ENCODE measurements at places on chromosomes 5 and 9. TPM values are rescaled to one million over a fixed set of nuclear protein-coding genes. Genes with fewer than 3 reads are reported as not detected.

CCDC187 gene
- total RNA-seq: not detected

DNA sequence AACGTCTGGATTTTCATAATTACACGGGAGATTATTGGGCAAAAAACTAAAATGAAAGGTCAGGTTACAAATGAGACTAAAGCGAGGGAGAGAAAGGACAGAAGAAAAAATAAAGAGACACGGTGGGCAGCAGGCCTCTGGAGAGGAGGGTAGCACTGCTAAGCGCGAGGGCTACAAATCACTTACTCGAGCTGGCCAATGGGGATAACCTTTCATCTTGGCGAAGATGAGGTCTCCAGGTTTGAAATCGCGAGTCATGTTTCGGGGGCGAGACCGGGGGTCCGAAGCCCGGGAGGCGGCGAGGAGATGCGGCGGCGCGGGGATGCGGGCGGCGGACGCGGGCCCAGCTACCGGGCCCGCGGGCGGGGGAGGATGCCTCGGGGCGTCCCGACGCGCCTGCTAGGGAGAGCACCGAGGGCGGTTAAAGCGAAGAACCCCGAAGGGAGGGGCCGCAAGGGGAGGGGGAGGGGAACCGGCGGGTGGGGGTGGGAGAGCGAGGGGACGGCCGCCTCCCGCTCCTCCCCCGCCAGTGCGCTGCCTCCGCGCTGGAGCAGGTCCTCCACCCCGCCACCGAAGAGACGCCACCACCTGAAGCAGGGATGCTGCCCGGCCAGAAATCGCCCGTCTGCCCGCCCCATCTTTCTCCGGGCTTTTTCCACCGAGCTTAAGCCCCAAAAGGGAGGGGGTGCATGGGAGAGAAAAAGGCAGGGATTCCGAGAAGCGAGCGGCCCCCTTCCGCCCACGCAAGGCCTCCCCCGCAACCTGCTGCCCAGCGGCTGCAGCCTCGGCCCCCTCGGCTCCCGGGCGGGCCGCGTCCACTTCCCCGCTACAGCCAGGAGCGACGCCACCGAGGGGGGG, 610 bp downstream of the PSIP1 start:
- H3K27ac ChIP-seq: peak overlapping the region; percentile 93
- DNase-seq: peak; percentile 88
- peaks cover 35% of the 10 kb centered on the region for H3K36me3 ChIP-seq
- peaks cover 41% of the 10 kb centered on the region for H3K4me1 ChIP-seq
- H3K4me3 ChIP-seq: peak overlapping the region; percentile 87
- peaks cover 3% of the 10 kb centered on the region for H3K27me3 ChIP-seq

- no peak for DNase-seq
- no peaks in the 10 kb centered on the region for H3K4me1 ChIP-seq
- no peaks in the 10 kb centered on the region for H3K36me3 ChIP-seq
- no peak overlapping the region for H3K27ac ChIP-seq
These were observed 107.6 kb downstream of the MUSK start for GRCh38 chr9:110776221-110776620.

HBEGF gene
- total RNA-seq: 21.9 TPM

GRCh38 chr5:135750506-135750905, 84.0 kb upstream of the SLC25A48 start:
- DNase-seq: no peak
- no peaks in the 10 kb centered on the region for H3K36me3 ChIP-seq
- no peak overlapping the region for H3K4me3 ChIP-seq
- H3K27ac ChIP-seq: no peak overlapping the region

SLC6A3 gene
- not detected for total RNA-seq

- peaks cover 5% of the 10 kb centered on the region for H3K27me3 ChIP-seq
- no peak overlapping the region for H3K27ac ChIP-seq
These were observed 87.2 kb downstream of the PGM5 start for GRCh38 chr9:68443624-68444023.

BAAT gene
- total RNA-seq: 0.07 TPM

- peak overlapping the region; percentile 98 for H3K27ac ChIP-seq
- DNase-seq: peak; percentile 73
- peaks cover 23% of the 10 kb centered on the region for H3K4me1 ChIP-seq
- no peaks in the 10 kb centered on the region for H3K27me3 ChIP-seq
- H3K4me3 ChIP-seq: peak overlapping the region; percentile 84
These were observed 1.3 kb upstream of the TBC1D2 start for GRCh38 chr9:98256756-98257155.

- H3K36me3 ChIP-seq: peaks cover 52% of the 10 kb centered on the region
- H3K4me1 ChIP-seq: peaks cover 9% of the 10 kb centered on the region
- H3K27me3 ChIP-seq: no peaks in the 10 kb centered on the region
- H3K27ac ChIP-seq: no peak overlapping the region
- no peak for DNase-seq
These were observed 177.8 kb downstream of the NIPBL start for GRCh38 chr5:37054391-37054790.

CENPH gene
- 40.7 TPM for total RNA-seq

DNA sequence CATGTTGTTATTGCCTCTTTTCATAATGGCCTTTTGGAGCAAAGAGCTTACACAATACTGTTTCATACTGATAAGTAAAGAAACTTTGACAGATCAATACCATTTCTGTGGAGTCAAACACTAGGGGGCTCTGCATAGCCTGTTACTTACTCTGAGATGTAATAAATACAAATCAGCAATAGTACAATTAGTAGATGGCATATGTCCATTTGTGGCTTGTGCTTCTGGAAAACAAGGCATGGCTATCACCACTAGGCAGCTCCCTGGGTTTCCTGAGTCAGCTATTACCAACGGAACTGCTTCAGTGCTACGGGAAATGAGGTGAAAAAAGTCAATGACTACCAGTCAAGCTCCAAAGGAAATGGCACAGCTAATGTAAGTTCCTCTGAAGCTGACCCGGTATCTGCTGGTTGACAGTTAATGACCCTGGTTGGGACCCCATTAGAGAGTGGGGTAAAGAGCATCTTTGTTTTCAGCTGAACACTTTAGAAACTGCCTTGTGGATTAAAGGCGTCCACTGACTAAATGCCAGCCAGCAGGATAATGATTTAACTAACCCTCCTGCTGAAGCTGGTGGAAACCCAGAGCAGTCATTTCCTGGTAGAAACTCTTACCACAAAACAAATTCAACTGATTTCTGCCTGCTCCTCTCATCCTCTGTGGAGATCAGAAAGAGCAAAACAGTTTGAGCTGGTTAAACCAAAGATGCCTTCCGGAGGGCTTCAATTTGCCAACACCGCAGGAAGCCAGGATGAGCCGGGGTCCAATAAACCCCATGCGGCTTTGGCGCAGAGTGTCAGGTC, 69.0 kb upstream of the FAM169A start:
- peaks cover 35% of the 10 kb centered on the region for H3K4me1 ChIP-seq
- peaks cover 4% of the 10 kb centered on the region for H3K27me3 ChIP-seq
- peak overlapping the region; percentile 65 for H3K4me3 ChIP-seq

DNA sequence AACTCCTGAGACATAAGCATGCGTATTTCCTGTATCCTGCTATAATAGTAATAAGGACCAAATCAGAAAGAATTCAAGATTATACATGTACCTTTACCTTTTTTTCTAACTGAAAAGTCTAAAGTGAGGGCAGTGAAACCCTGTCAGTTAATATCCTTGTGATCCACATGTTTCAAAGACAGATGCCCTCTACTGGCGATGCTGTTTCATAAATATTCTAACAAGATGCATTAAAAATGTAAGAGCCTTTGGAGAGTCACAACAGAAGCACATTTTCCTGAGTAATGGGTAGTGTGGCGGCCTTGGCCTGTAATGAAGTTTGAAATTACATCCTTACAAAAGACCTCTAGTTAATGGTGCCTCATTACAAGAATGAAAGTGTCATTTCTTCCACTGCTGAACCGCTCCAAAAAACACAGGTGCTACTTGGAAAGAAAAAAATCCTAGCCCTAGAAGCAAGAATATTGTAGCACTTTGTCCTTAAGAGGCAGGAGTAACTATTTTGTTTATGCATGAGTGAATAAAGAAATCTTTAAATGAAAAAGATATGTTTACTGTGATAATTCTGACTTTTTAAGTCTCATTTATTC, 232.6 kb downstream of the EPB41L4A start:
- H3K36me3 ChIP-seq: no peaks in the 10 kb centered on the region
- no peaks in the 10 kb centered on the region for H3K4me1 ChIP-seq
- H3K4me3 ChIP-seq: no peak overlapping the region
- H3K27me3 ChIP-seq: peaks cover 59% of the 10 kb centered on the region
- no peak overlapping the region for H3K27ac ChIP-seq
- peak; percentile 69 for DNase-seq

DNA sequence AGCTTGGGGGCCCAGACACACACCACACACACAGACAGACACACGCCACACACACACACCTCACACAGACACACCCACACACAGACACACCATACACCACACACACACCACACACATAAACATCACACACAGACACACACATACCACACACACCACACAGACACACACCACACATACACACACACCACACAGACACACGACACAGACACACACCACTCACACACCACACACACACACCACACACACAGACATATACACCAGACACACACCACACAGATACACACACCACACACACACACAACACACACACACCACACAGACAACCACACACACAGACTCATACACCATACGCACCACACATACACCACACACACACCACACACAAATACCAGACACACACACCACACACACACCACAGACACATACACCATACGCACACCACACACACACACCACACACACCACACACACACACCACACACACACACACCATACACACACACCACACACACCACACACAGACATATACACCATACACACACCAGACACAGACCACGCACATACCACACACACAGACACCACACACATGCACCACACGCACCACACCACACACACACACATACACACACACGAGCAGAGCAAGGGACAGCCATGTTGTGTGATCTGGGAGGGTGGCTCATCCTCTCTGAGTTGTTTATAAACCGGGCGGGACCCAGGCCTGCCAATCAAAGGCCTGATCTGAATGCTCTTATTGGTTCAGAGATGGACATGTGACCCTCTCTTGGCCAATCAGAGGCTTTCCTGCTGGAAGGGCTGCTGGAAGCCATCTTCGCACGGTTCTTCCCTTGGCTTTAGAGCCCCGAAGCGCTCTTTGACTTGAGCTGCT, 148.3 kb downstream of the GAPVD1 start:
- H3K27me3 ChIP-seq: peaks cover 14% of the 10 kb centered on the region
- peak; percentile 76 for DNase-seq
- H3K4me1 ChIP-seq: peaks cover 10% of the 10 kb centered on the region
- H3K27ac ChIP-seq: no peak overlapping the region
- peak overlapping the region; percentile 17 for H3K4me3 ChIP-seq

- no peak overlapping the region for H3K4me3 ChIP-seq
- no peaks in the 10 kb centered on the region for H3K4me1 ChIP-seq
- no peaks in the 10 kb centered on the region for H3K36me3 ChIP-seq
- peaks cover 18% of the 10 kb centered on the region for H3K27me3 ChIP-seq
- DNase-seq: no peak
- no peak overlapping the region for H3K27ac ChIP-seq
These were observed 40.4 kb upstream of the MAP3K1 start for GRCh38 chr5:56774957-56775356.

GRCh38 chr9:137613259-137613658, 5.5 kb upstream of the EHMT1 start:
- DNase-seq: no peak
- H3K36me3 ChIP-seq: peaks cover 14% of the 10 kb centered on the region
- H3K27me3 ChIP-seq: no peaks in the 10 kb centered on the region
- H3K4me1 ChIP-seq: peaks cover 12% of the 10 kb centered on the region

DNA sequence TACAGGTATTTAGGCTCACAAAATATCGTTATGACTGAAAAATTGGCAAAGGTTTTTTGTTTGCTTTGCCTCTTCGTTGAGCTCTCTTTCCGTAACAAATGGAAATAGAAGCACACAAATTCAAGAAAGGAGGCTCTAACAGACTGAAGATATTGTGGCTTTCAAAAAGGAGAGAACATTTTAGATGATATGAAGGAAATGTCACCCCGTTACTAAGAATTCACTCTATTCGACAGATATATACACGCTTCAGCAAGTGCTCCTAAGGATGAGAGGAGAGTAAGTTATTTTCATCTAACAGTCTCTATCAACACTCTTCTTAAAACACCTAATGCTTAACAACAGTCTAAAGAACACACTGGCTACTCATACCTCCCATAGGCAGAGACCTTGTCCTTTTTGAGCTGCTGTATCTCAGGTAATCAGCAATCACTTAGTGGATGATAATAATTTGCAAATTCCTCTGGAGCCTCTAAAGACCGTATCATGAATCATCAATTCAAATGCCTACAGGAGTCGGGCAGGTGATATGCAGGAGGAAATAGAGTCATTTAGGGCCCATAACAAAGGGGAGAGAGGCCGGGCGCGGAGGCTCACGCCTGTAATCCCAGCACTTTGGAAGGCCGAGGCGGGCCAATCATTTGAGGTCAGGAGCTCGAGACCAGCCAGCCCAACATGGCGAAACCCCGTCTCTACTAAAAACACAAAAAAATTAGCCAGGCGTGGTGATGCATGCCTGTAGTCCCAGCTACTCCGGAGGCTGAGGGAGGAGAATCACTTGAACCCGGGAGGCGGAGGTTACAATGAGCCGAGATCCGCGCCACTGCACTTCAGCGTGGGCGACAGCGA, 1.4 kb upstream of the HSDL2 start:
- H3K4me1 ChIP-seq: peaks cover 42% of the 10 kb centered on the region
- H3K27ac ChIP-seq: peak overlapping the region; percentile 100
- H3K4me3 ChIP-seq: peak overlapping the region; percentile 100
- peaks cover under 1% of the 10 kb centered on the region for H3K36me3 ChIP-seq

ACOT12 gene
- not detected for total RNA-seq

ZNF883 gene
- total RNA-seq: 0.24 TPM

GRCh38 chr5:72293495-72294055, 26.5 kb downstream of the MRPS27 start:
- H3K27ac ChIP-seq: no peak overlapping the region
- peaks cover 8% of the 10 kb centered on the region for H3K4me1 ChIP-seq
- no peaks in the 10 kb centered on the region for H3K27me3 ChIP-seq
- H3K4me3 ChIP-seq: no peak overlapping the region

LCN10 gene
- total RNA-seq: 1.1 TPM

DNA sequence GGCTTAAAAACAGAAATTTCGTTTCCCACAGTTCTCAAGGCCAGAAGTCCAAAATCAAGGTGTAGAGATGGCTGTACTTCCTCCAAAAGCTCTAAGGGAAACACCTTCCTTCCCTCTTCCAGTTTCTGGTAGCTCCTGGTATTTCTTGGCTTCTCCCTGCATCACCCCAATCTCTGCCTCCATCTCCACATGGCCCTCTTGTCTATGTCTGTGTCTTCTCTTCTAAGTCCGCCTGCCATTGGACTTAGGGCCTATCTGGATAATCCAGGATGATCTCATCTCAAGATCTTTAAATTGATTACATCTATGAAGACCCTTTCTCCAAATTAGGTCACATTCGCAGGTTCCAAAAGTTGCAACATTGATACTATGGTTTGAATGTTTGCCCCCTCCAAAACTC, 105.6 kb downstream of the ATPSCKMT start:
- no peak overlapping the region for H3K4me3 ChIP-seq
- no peaks in the 10 kb centered on the region for H3K27me3 ChIP-seq
- no peaks in the 10 kb centered on the region for H3K4me1 ChIP-seq
- H3K27ac ChIP-seq: no peak overlapping the region

DNA sequence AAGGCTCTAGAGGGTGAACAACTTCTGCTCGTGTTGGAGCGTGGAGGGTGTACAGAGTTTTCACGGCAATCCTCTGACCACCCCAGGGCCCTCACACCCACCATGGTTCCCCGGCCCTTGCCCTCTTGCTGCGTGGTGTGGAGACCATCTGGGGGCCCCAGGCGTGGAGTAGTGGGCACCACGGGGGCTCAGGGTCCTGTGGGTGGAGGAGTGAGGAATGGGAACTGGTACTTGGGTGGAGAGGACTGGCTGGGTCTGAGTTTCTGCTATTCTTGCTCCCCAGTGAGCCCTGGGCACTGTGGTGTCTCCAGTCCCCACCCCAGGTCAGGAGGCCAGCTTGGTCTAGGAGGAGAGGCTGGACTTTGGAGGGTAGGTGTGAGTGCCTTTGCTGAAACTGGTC, 21.9 kb upstream of the TRIM52 start:
- H3K36me3 ChIP-seq: no peaks in the 10 kb centered on the region
- no peak overlapping the region for H3K27ac ChIP-seq
- H3K27me3 ChIP-seq: peaks cover 4% of the 10 kb centered on the region
